Foreskin melanocyte (primary cell): ENCODE measurements at places on chromosomes 13 and 19.

DNA sequence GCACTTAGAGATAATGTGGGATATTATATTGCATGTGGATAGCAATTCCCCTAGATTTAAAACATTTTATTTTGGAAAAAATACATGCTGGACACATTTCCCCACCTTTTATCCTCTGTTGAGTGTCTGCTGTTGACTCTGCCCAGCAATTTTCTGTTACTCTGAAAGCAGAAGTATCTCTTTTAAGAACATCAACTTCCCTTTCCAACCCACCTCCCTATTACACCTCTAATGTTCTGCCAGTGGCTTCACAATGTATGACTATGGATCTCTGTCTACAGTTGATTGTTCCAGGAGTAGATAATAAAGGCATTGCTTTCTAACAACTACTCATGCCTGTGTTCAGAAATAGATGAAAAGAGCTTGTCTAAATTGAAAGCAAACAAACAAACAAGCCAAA, 754.8 kb upstream of the SLITRK6 start:
- DNase-seq, result no peak

DNA sequence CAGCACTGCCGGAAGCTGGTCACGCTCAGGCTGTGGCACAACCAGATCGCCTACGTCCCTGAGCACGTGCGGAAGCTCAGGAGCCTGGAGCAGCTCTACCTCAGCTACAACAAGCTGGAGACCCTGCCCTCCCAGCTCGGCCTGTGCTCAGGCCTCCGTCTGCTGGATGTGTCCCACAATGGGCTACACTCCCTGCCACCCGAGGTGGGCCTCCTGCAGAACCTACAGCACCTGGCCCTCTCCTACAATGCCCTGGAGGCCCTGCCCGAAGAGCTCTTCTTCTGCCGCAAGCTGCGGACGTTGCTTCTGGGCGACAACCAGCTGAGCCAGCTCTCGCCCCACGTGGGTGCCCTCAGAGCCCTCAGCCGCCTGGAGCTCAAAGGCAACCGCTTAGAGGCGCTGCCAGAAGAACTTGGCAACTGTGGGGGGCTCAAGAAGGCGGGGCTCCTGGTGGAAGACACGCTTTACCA, 3.2 kb upstream of the MAP2K7 start:
- DNase-seq, result no peak

GRCh38 chr19:32464279-32464678, 58.7 kb downstream of the DPY19L3 start:
- no peak for DNase-seq

DNA sequence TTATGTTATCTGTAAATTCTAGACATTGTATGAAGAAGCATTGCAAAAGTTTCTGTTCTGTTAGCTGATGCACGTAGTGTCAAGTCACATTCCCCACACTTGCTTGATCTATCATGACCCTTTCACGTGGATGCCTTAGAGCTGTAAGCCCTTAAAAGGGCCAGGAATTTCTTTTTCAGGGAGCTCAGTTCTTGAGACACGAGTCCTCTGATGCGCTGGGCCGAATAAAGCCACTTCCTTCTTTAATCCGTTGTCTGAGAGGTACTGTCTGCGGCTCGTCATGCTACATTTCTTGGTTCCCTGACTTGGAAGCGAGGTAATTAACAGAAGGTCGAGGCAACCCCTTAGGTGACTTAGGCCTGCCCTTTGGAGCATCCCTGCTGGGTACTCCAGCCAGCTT, 5.8 kb downstream of the ZNF816 start:
- DNase-seq, result no peak

DNA sequence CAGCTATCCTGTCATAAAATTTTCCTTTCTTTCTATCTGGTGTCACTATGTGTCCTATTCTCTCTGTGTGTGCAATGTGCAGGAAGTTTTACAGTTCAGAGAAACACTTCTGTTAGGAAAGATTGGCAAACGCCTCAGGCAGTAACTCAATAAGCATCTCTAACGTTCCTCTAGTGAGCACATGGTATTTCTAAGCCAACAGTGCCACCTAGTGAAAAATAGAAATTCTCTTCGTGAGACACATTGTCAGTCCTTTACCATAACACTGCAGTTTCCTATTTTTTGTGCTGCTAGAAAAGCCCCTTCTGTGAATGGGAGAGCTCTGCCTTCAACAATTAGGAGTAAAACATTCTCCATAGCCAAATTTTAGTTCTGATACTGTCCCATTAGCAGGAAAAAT, 50.7 kb downstream of the ZNF723 start:
- DNase-seq, result peak; percentile 1

DNA sequence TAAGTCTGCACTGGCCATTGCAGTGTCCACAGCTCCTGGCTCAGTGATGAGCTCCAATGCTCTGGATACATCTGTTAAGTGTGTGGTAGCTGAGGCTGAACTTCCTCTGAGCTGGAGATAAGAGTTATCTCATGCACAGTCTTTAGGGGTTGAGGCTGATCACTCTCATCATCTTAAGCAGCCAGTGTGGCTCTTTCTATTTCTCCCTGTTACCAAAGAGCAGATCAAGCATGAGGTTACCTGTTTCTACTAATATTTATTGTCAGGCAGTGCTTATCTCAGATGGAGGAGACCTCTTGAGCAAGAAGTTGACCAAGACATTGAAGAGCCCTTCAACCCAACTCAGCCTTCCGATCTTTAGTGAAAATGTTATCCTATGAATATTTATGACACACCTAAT, 6.6 kb upstream of the OR10H2 start:
- no peak for DNase-seq

DNA sequence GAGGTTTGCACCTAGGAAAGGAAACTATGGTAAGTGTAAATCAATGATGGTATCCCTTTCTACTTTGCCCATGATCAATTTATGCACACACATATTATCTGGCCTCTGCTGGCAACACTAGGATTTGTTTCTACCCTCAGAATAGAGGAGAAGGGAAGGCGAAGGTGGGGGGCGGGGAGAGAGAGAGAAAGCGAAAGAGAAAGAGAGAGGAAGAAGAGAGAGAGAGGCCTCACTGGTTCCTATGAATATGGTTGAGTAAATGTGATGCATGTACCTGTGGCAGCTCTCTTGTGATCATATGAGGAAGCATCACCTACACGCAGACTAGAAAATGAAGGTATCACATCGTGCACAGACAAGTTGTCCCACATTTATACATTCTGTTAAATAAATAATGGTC, 882.0 kb upstream of the SLITRK6 start:
- DNase-seq, result no peak
